Activated CD4-positive, alpha-beta T cell treated with anti-CD3 and anti-CD28 coated beads, Interleukin-2, Interleukin-6, amounts not matched to agents 100 ng/mL and 50 ng/mL, durations not matched to agents 16 hours and 8 hours (primary cell): ENCODE measurements at places on chromosomes 11 and 22.
A peak's percentile ranks its signal among the peaks of the same experiment; 100 is the strongest.

- no peak for DNase-seq
Measured at GRCh38 chr11:45093761-45094455, 52.5 kb upstream of the PRDM11 start.

DNA sequence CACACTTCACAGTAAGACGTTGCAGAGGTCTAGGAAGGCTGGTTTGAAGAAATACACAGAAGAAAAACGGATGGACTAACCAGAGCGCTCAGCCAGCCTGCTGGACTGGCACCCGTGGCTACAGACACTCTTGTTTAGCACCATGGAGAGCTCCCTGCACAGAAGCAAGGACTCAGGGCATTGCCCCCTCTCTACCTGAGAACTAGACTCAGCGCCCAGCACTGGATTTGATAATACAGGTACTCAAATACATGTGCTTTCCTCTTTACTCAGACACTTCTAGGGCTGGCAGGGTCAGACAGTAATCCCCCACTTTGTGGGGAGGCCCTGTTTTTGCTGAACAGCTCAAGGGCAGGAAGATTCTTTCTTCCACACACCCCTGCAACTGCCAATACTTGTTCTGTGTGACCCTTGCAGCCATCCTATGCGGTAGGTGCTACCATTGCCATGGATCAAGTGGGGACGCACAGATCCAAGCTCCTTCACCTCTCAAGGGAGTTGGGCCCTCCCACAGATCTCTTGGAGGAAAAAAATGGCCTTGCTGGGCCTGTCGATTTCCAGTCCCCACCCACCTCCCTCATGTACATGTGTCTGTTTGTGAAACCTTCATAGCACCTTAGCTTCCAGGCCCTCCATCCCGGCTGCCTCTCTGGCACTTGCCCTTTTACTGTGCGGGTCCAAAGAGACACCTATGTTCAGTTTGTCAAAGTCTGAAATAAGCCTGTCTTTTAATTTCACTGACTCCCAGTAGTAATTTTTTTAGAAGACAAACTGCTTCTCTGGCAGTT, 5.1 kb upstream of the P2RX6 start:
- DNase-seq, result no peak

DNA sequence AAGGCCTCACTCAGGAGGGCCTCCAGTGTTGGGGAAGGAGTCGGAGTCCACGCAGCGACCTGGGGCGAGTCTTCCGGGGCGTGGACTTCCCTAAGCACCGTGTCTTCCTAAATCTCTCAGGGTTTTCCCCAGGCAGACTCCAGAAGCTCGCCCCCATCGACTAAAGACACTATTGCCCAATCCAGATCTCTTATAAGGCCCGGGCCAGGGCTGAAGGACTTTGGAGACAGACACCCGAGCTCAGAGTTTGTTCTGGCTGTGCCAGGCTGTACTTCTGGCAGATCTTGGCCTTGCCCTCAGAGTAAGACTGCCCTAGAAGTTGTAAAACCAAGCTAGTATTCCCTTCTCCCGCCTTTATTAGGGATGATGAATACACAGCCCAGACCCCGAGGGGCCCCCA, 191.4 kb downstream of the BUD13 start:
- DNase-seq, result no peak

DNA sequence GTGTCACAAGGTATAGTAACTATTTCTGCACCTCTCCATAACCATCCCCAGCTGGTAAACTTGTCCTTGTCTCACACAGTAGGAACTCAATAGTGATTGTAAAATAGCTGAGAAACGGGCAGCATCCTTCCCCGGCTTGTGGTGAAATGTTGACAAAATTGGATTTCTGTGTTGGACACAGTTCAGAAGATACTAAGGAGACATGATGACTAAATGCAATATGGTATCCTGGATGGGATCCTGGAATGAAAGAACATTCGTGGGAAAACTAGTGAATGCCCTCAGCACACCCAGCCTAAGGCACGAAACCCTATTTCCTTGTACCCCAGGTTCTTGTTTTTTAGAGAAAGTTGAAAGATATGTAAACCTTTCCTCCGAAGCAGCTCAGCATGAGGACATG, 18.8 kb upstream of the OPCML start:
- DNase-seq, result no peak

DNA sequence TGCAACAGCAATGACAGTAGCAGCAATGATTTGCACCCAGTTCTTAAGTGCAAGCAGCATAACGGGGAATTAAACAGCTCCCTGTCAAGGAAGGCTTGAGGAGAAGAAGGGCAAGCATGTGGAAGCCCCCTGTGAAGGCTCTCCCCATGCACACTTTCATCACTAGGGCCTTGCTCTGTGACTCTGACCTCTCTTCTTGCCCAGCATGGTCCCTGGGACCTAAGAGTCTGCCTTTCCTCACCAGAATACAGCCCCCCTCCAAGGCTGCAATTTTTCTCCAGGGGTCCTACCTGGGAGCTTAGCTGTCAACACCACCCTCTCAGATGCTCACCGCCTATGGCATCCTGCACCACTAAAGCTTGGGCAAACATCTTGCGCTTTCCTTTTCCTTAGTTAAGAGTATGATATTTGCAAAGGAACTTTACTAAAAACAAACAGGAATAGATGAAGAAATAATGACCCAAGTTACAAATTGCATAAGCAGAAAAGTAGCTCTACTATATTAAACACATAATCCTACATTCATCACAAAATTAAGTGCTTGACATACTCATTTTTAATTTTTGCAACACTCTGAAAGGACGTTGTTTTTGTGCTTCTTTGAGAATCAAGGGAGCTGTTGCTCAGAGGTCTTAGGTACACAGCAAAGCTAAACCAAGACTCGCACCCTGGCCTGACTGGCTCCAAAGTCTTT, 187.6 kb downstream of the ADAMTS15 start:
- DNase-seq, result no peak

GRCh38 chr11:128709402-128709801, 15.5 kb downstream of the FLI1 start:
- DNase-seq, result no peak

GRCh38 chr11:123051634-123052033, 10.3 kb downstream of the HSPA8 start:
- no peak for DNase-seq

DNA sequence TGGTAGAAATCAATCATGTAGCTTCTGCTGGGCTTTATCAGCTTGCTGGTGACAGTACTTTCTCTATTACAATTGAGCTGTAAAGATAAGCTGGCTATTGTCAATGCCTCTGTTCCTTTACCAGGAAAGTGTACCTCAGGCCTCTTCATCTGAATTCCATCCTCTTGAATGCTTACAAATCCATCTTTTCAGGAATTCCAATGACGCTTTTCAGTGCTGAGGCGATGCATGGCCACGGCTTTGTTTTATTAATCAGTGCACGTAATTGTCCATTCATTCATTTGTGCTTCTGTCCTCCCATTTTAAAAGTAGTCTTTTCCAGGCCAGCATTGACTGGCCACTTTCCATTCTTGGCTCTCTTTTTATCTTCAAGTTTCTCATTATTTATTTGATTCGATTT, 202.0 kb downstream of the PGR start:
- no peak for DNase-seq

DNA sequence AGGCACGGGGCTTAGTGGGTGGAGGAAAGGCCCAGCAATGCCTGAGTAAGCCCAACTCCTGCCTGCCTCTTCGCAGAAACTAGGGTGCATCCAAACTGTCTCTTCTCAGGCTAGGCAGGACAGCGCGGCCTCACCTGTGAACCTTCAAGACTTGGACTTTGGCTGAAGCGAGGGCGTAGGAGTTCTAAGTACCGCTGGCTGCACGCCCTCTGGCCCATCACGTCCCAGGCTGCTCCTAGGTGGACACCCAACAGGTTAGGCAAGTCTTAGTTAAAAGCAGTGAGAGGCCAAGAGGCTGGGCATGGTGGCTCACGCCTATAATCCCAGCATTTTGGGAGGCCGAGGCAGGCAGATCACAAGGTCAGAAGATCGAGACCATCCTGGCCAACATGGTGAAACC, 1.8 kb upstream of the DDB2 start:
- DNase-seq, result no peak

GRCh38 chr11:19632499-19632834, 80.2 kb upstream of the NAV2 start:
- no peak for DNase-seq

GRCh38 chr11:118415062-118415738, 13.8 kb downstream of the ATP5MG start:
- DNase-seq, result no peak

DNA sequence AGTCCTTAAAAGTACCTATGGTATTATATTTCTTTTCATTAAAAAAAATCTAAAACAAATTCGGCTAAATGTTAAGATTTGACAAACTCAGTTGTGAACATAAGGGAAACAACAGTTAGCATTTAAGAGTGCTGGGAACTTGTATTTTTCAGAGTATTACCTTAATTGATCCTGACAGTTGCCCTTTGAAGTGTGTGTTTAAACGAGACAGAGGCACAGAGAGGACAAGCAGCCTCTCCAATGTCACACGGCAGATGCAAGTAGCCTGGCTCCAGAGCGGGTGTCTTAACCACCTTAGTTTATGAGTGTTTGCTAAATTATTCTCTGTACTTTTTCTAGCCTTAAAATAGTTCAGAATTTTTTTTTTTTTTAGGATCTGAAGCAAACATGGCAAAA, 80.9 kb downstream of the TIMP3 start:
- DNase-seq, result no peak

DNA sequence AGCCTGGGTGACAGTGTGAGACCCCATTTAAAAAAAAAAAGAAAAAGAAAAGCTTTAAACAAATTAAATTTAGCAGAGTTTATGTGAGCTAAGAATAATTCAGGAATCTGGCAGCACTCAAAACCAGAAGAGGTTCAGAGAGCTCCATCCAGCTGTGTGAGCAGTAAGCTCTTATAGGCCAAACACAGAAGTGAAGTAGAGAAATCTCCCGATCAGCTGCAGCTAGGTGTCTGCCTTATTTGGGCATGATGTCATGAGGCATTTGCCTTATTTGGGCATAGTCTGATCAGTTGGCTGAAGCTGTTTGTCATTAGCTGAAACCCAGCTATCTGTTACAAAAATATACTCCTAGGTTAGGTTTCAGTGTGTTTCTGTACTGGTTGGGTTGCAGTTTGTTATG, 8.2 kb downstream of the MS4A15 start:
- no peak for DNase-seq

GRCh38 chr11:120229451-120230424, 10.2 kb upstream of the POU2F3 start:
- DNase-seq, result peak; percentile 18
